ENCODE measurements at places on chromosomes 2 and 18.

GRCh38 chr2:136242687-136243277 is 124.8 kb upstream of the CXCR4 start:
- peak; percentile 28 for DNase-seq

DNA sequence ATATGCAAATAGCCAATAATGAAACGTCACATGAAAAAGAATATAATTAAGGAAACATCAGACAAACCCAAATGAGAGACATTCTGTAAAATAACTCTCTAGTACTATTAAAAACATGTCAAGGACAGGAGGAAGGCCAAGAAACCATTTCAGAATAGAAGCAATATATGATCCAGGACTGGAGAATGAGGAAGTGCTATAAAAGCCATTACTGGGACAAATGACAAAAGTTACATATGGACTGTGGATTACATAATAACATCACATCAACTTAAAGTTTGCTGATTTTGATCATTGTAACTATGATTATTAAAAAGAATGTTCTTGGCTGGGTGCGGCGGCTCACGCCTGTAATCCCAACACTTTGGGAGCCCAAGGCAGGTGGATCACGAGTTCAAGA is 81.3 kb downstream of the CRACDL start:
- DNase-seq: no peak

GRCh38 chr2:216536734-216537210 is 38.1 kb downstream of the RPL37A start:
- no peak for DNase-seq

DNA sequence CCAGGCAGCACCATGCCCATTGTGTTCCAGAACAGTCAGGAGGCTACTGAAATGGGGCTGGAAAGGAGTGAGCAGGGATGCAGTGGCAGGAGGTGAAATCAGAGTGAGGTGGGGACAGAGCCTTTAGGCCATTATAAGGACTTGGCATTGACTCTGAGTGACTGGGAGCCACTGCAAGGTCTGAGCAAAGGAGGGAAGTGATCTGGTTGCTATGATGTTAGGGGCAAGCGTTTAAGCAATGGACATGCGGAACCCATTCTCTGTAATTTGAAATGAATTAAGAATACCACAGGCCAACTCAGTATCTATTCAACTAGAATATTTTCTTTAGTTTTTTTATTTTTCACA is 98.2 kb downstream of the DPP4 start:
- no peak for DNase-seq

DNA sequence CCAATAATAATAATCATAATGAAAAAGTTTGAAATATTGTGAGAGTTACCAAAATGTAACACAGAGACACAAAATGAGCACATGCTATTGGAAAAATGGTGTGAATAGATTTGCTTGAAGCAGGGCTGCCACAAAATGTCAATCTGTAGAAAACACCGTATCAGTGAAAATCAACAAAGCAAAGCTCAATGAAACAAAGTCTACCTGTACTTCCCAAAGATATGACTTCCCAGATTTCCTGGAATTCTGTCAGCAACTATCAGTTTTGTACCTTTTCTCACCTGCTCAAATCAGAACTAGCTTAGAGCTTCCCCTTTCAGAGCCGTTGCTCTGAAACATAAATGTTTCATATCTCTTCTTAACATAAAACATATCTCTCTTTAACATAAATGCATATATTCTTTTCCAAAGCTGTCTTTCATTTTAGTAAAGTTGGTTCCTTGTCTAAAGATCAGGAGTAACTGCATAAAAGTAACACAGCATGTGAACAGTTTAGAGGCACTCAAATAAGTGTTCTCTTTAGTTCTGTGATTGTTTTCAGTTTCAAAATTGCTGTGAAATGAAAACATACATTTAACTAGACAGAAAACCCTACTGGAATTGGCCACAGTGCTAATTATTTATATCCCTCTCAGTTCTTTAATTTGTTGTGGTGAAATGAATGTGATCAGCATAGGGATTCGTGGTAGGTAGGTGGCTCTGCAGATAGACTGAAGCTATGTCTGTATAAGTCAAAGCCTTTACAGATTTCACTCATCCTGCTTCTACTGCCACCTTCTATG is 262.5 kb downstream of the KCNJ3 start:
- no peak for DNase-seq

- no peak for DNase-seq
Observed at GRCh38 chr2:189309331-189309730, 129.8 kb upstream of the COL5A2 start.

- no peak for DNase-seq
Observed at GRCh38 chr2:128526455-128526976, 207.8 kb upstream of the HS6ST1 start.

DNA sequence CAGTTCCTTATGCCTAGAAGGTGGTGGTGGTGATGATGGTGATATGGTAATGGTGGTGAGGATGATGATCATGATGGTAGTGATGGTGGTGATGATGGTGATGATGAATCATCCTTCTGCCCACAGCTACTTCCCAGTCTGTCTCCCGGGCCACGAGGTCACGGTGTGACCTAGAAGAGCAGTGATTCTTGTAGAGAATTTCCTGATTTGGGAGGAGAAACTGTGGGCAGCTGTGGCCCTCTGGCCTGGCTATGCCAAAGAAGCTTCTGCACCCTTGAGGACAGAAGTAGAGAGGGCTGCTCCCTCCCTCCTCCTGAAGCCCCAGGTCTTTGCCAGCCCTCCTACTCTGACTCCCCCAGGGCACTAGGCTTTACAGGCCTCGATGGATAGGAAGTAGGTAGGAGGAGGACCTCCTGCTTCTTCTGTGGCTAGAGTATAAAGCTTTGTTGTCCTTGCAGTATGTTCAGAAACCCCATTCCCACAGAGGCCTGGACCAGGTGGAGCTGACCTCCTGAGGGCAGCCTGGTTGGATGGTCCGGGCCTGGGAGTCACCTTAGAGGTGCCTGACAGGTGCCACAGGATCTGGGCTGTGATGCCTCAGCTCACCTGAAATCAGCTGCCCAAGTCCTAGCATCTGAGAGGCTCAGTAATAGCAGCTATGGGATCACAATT is 57.9 kb upstream of the EPAS1 start:
- no peak for DNase-seq

DNA sequence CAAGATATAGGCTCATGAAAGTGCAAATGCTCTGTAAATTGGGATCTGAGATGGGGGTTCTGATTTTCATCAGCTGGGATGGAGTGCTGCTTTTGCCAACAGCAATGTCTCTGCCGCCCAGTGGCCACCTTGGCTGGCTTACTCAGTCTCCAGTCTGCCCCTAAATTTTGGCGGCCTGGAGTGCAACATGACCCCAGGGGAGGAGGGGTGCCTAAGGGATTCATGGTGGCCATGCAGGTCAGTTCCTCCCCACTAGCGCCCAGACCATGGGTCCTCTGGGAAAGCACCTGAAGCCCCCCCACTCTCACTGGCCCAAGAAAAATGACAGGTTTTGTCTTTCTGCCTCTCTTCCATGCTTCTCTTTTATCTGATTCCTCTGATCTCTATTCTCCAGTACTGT is 45.0 kb downstream of the SLC4A3 start:
- no peak for DNase-seq

GRCh38 chr2:238281826-238282480 is 6.5 kb downstream of the PER2 start:
- DNase-seq: no peak

DNA sequence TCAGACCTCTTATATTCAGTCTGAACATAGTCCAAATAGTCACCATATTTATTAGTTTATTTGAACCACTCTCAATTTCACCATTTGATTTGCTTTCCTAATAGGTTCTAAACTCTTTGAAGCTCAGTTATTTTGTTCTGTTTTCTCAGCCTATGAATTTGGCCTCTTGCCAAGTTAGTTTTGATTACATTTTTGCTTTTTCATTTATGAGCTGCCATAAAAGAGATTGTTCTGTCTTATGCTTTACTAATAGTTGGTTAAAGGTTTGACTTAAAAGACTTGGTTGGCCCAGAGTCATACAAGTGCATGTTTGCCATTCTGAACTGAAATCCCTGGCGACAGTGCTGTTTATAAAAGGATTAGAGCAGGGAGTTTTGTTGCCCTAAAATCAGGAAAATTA is 85.9 kb upstream of the RANBP2 start:
- DNase-seq: no peak

- DNase-seq: no peak
Observed at GRCh38 chr2:196137271-196137670, 34.1 kb downstream of the STK17B start.

GRCh38 chr2:166256896-166257295 is 118.8 kb downstream of the SCN9A start:
- no peak for DNase-seq

- DNase-seq: no peak
Observed at GRCh38 chr18:68676913-68677312, 38.0 kb downstream of the TMX3 start.

- no peak for DNase-seq
Observed at GRCh38 chr18:7755753-7756475, 188.8 kb downstream of the PTPRM start.

GRCh38 chr2:78644854-78645253 is 380.6 kb upstream of the REG3G start:
- DNase-seq: no peak

GRCh38 chr2:170467568-170468422 is 247.3 kb upstream of the SP5 start:
- no peak for DNase-seq

- no peak for DNase-seq
Observed at GRCh38 chr18:47436871-47437270, 185.4 kb upstream of the SKOR2 start.

GRCh38 chr18:10669441-10670100 is 143.7 kb downstream of the NAPG start:
- no peak for DNase-seq

DNA sequence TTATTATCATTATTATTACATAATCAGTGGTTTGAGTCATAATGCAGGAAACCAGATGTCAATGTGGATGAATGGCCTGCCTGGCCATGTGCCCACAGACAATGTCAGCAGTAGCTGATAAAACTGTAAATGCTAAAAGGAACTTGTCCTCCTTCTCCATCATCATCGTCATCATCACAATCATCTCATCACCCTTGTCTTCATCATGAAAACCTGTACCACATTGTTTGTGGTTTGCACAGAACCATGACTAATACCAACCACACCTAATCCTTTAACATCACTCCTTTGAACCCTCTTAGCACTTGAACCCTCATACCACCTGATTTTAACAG is 96.0 kb downstream of the HNMT start:
- DNase-seq: no peak

- no peak for DNase-seq
Observed at GRCh38 chr18:57730146-57730545, 73.0 kb downstream of the ATP8B1 start.

- no peak for DNase-seq
Observed at GRCh38 chr18:42201137-42201536, 246.1 kb downstream of the PIK3C3 start.

GRCh38 chr2:179790235-179791217 is 70.9 kb downstream of the ZNF385B start:
- DNase-seq: no peak

GRCh38 chr18:77105680-77106079 is 26.9 kb downstream of the MBP start:
- no peak for DNase-seq

- DNase-seq: no peak
Observed at GRCh38 chr2:127508631-127509034, 17.7 kb downstream of the IWS1 start.

GRCh38 chr2:38462121-38462661 is 85.1 kb upstream of the ATL2 start:
- DNase-seq: peak; percentile 31

DNA sequence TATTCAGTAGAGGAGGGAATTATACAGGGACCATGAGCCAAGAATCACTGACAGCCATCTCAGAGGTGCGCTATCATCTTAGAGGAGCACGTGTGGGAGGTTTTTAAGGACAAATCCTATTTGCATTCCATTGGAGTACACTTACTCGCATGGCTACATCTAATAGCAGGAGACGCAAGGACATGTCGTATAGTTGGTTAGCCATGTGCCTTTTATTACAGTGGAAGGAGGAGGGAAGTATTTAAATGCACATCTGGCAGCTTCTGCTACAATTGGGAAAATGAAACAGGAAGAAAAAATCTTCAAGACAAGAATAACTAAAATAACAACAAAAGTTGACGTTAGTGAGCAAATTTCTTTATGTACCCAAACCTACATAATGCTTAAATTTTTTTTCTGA is 86.5 kb upstream of the UGP2 start:
- no peak for DNase-seq

DNA sequence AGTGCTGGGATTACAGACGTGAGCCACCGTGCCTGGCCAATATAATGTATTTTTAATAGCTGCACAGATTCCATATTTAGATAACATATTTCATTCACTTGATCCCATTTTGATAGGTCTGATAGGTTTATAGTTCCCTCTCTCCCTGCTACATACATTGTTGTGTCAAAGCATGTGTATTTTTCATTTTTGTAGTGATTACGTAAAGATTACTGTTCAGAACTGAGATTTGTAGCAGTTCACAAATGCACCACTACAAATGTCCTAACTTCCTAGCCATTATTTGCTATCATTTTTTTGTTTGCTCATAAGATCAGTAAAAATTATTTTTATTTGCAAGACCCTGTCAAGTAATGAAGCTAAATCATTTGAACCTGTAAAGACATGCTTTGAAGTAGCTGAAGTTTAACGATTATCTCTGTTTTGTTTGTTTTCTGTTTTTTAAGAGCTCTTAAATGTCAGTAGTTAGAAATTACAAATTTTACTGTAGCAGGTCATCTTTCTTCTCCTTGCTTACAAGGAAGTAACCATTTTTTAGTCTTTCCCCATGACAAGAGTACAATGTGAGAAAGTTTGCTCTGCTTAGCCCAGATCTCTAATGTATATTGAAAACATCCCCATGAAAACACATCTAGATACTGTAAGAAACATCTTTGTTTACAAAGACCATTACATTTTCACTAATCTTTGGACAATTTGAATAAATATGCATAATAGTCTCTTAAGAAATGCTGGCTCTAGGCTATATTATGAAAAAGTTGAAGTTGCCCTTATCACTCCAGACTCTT is 54.1 kb downstream of the EML4 start:
- DNase-seq: no peak

- DNase-seq: no peak
Observed at GRCh38 chr2:239895116-239895515, 130.0 kb downstream of the NDUFA10 start.

- DNase-seq: no peak
Observed at GRCh38 chr2:57936216-57936615, 110.4 kb upstream of the VRK2 start.

DNA sequence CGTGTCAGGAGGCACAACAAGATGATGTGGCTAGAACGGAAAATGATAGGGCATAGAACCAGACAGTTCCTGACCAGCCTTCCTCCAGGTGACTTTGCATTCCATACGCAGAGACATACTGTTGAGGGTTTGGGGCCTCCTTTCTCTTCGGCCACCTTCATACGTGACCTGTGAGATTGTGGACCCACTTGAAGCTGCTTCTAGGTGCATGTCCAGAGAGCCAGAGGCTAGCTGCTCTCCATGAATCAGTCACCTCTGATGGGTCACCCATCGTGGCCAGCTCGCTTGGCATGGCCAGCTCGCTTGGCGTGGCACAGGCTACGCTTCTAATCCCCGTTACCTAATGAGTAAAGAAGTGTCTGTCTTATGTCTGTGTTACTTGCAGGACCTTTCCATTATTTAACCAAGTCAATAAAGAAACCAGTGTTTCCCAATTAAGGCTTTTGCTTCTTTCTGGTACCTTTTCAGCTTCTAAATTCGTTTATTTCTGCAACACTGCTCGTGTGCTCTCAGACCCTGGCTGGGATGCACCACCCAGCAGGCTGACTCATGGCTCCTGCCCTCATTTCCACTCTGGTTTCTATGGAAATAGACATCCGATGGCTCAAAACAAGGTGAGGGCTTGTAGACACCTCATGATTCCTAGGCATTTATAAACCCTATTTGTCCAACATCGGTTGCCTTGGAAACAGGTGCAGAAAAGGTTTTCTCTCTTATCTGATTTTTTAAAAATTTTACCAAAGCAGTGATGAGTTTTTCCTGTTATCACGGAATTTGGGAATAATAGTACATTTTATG is 86.7 kb upstream of the B3GNT7 start:
- DNase-seq: no peak
